ENCODE measurements at places on chromosomes 5 and 9. TPM values are rescaled to one million over a fixed set of nuclear protein-coding genes. Genes with fewer than 3 reads are reported as not detected.

GRCh38 chr5:9610364-9610763 lies 19.8 kb downstream of the TAS2R1 start:
- no peaks in the 10 kb centered on the region for H3K36me3 ChIP-seq
- H3K4me3 ChIP-seq, result no peak overlapping the region
- DNase-seq, result no peak
- no peaks in the 10 kb centered on the region for H3K27me3 ChIP-seq
- H3K27ac ChIP-seq, result no peak overlapping the region

Gene FBP2
- not detected for total RNA-seq

Gene PCDHA12
- total RNA-seq, result 1.3 TPM

DNA sequence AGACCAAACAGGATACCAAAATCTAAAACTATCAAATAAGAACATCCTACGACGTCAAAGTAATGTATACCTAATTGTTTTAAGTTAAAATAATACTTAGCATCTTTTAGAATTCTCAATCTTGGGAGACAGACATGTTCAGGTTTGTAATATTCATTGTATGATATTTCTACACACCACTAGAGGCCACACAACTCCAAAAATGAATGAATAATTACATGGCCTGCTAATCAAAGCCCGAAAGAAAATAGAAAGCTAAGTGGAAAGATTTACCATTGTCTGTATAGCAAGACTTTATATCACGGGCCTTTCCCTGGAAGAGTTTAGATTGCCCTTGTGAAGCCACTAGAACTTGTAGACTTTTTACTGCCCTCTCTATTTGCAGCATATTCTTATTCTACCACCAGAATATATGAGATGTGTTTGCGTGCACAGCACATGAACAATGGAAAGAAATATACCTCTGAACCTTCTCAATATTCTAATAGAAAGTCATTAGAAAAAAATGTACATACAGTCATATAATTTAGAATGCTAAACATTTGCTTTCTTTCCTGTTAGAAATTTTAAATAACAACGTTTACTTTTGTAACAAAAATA lies 380.1 kb upstream of the NUDT12 start:
- no peaks in the 10 kb centered on the region for H3K27me3 ChIP-seq
- no peaks in the 10 kb centered on the region for H3K4me1 ChIP-seq
- H3K4me3 ChIP-seq, result no peak overlapping the region
- H3K36me3 ChIP-seq, result no peaks in the 10 kb centered on the region
- no peak for DNase-seq
- no peak overlapping the region for H3K27ac ChIP-seq

Gene GKAP1
- total RNA-seq, result 24.8 TPM

Gene F2R
- total RNA-seq, result 22.5 TPM

DNA sequence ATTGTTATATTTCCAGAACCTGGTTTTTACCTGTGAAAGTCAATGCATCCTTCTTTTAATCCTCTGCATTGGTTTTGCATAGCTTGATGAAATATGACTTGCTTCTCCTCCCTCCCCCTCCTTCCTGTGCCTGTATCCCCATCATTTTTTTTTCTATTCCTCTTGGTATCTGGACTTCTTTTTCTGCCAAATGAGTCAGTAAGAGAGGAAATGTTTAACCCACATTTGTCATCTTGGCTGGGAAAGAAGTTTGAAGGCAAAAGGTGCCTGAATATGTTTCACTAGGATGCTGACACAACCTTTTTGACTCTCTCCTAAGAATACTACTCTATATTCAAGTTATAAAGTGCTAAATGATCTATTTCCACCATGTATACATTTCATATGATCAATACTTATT lies 35.5 kb upstream of the CDKN2B start:
- no peaks in the 10 kb centered on the region for H3K4me1 ChIP-seq
- no peaks in the 10 kb centered on the region for H3K27me3 ChIP-seq
- no peaks in the 10 kb centered on the region for H3K36me3 ChIP-seq
- no peak overlapping the region for H3K27ac ChIP-seq
- no peak for DNase-seq
- no peak overlapping the region for H3K4me3 ChIP-seq

DNA sequence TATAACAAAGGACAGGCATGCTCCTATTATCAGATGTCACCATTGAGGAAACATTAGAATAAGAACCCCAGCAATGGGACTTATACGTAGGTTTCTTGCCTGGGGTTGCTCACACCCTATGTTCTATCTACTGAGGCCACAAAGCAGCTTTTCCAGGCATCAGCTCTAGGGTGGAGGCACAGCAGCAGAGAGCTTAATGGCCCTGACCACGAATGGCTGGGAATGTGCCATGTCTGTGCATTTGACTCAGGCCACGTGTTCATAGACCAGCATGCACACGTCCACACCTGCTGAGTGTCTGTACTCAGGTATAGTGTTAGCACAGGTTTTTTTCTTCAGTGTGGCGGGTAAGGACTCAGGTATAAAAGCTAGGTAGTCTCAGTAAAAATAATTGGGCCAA lies 129.4 kb downstream of the AOPEP start:
- H3K27ac ChIP-seq, result no peak overlapping the region
- DNase-seq, result no peak
- no peak overlapping the region for H3K4me3 ChIP-seq
- H3K27me3 ChIP-seq, result no peaks in the 10 kb centered on the region
- no peaks in the 10 kb centered on the region for H3K4me1 ChIP-seq
- H3K36me3 ChIP-seq, result no peaks in the 10 kb centered on the region

GRCh38 chr9:14535161-14535955 lies 157.9 kb downstream of the ZDHHC21 start:
- H3K36me3 ChIP-seq, result no peaks in the 10 kb centered on the region
- no peaks in the 10 kb centered on the region for H3K4me1 ChIP-seq
- H3K27me3 ChIP-seq, result no peaks in the 10 kb centered on the region

DNA sequence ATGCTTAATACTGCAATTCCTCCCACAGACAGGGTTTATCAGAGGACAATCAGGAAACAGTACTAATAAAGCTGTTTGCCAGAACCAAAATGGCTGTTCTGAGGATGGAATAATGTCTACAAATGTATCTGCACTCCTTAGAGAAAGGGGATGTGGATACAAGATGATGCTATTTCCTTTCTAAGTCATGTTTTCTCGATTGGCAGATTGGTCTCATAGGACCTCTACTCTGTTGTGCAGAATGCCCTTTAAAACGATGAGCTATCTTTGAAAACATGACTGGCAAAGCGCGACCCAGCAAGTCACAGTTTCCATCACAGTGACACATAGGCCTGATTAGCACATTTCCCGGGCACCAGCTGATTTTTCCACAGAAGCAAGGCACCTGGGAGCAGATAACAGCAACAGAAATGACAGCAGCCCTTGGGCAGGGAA lies 54.0 kb downstream of the AOPEP start:
- no peak overlapping the region for H3K4me3 ChIP-seq
- no peaks in the 10 kb centered on the region for H3K27me3 ChIP-seq
- no peaks in the 10 kb centered on the region for H3K4me1 ChIP-seq
- DNase-seq, result no peak
- H3K36me3 ChIP-seq, result no peaks in the 10 kb centered on the region

DNA sequence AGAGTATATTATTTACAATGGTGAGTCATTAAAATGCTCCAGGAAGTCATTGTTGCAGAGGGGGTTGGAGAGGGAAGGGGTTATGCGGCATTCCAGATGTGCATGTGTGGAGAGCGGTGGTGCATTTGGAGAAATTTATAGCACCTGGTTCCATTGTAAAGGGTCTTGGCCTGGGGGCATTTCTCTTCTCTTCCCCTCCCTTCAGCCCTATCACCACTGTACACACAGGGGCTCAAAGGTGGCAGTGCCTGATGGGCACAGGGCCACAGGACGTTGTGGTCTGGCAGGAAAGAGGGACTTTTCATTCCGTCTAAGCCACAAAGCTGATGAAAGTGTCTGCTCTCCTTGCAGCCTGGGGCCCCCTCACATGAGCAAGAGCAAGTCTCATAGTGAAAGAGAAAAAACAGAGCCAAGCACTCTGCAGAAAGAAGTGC lies 442.4 kb upstream of the ZNF462 start:
- no peaks in the 10 kb centered on the region for H3K27me3 ChIP-seq
- no peak overlapping the region for H3K4me3 ChIP-seq
- no peaks in the 10 kb centered on the region for H3K4me1 ChIP-seq
- no peak overlapping the region for H3K27ac ChIP-seq
- no peaks in the 10 kb centered on the region for H3K36me3 ChIP-seq
- no peak for DNase-seq

DNA sequence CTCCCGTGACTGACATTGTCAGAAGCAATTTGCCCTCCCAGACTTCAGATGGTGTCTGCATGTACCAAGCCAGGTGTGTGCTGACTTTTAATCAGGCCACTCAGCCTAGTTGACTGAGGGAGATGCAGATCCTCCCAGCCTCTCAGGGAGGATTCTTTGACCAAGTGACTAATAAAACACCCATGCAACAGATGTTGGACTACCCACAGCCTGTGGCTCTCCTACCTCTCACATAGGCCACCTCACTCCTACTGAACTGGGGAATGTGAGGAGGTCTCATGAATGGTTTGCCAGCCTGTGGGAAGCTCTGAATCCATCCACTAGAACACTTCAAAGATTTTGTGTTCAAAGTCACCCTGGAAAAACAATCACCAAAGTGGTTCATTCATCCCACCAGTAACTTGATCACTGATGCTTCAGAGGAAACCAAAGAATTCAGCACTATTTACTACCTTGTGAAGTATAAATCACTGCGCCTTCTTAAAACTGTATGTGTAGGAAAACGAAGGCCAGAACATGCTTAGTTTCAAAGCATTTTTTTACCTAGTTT lies 80.1 kb downstream of the ESM1 start:
- no peaks in the 10 kb centered on the region for H3K36me3 ChIP-seq
- no peak overlapping the region for H3K4me3 ChIP-seq
- H3K27ac ChIP-seq, result no peak overlapping the region
- DNase-seq, result no peak

DNA sequence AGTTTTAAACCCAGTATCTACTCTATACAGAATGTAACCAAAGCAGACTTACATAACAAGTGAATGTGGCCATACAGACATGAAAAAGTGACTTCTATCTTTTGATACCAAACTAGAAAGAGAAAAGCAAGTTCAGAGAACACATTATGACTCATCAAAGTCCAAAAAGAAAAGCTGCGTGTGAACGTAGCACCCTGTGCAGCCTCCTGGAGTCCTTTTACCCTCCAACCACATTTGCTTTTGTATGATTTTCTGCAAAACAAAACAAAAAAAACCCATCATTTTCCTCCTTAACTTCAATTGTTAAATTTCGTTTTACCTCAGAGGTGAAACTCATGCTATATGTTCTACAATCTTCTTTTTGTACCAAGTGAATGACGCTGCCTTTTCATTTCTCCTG lies 2.8 kb upstream of the SMARCA2 start:
- H3K27ac ChIP-seq, result no peak overlapping the region
- no peak overlapping the region for H3K4me3 ChIP-seq
- H3K4me1 ChIP-seq, result no peaks in the 10 kb centered on the region
- H3K27me3 ChIP-seq, result no peaks in the 10 kb centered on the region

GRCh38 chr9:87781331-87781730 lies 55.4 kb downstream of the CTSL start:
- no peaks in the 10 kb centered on the region for H3K27me3 ChIP-seq
- no peak for DNase-seq
- H3K4me3 ChIP-seq, result no peak overlapping the region
- no peak overlapping the region for H3K27ac ChIP-seq

DNA sequence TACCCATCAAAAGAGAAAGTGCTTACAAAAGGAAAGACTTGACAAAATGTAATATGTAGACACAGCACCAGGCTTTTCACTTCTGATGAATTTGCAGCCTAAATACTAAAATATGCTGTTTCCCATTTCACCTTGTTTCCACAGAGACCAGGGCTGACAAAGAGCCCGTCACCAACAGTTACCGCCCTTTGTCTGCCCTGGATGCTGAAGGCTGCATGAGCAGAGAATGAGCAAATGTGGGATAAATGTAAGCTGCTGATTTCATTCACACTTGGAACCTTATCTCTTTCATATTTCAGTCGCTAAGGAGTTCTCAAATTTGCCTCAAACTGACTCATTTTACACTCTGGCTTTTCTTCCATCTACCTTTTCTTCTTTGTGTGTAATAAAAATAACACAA lies 213.9 kb downstream of the TMEM167A start:
- H3K27ac ChIP-seq, result no peak overlapping the region
- no peaks in the 10 kb centered on the region for H3K36me3 ChIP-seq

- no peaks in the 10 kb centered on the region for H3K27me3 ChIP-seq
- H3K4me1 ChIP-seq, result no peaks in the 10 kb centered on the region
- no peaks in the 10 kb centered on the region for H3K36me3 ChIP-seq
- H3K27ac ChIP-seq, result no peak overlapping the region
Observed at GRCh38 chr5:116856271-116856670, 281.6 kb upstream of the SEMA6A start.

GRCh38 chr9:124599121-124599795 lies 92.1 kb upstream of the NR5A1 start:
- no peak overlapping the region for H3K4me3 ChIP-seq
- H3K27ac ChIP-seq, result no peak overlapping the region
- no peak for DNase-seq
- no peaks in the 10 kb centered on the region for H3K27me3 ChIP-seq

GRCh38 chr9:607417-607816 lies 234.1 kb upstream of the DMRT1 start:
- H3K4me1 ChIP-seq, result no peaks in the 10 kb centered on the region
- no peak overlapping the region for H3K27ac ChIP-seq
- no peaks in the 10 kb centered on the region for H3K36me3 ChIP-seq
- H3K27me3 ChIP-seq, result no peaks in the 10 kb centered on the region
- H3K4me3 ChIP-seq, result no peak overlapping the region
- no peak for DNase-seq

All from uterus (tissue), 4 donors.